CD4-positive, alpha-beta memory T cell (primary cell): ENCODE measurements at places on chromosomes 1 and 21. TPM values are rescaled to one million over a fixed set of nuclear protein-coding genes. Genes with fewer than 3 reads are reported as not detected.

DNA sequence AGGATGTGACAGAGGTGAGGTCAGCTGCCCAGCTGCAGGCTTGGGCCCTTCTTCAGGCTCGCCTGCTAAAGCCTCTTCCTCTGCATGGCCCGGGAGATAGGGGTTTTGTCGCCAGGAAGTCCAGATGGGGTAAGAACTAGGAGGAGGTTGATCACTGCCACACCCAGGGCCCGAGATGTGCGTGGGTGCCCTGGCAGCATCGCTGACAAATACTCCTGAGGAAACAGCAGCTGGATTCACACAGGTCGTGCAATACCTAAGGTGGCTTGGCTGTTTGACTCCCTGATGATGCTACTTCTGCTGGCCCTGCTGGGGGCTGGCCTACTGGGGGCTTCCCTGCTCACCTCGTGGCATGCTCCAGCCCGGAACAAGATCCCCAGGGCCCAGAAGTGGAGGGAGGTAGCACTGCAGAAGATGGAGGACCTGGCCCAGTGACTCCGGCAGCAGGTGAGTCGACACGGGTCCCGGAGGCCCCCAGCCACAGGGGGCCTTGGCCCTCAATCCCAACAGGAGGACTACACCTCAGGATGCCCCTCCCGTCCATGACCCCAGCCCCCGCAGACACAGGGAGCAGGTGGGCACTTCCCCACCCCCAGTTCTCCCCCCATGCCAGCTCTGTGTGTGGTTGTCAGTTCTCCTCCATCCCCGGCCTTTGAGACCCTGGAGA lies 29.6 kb downstream of the FAAH start:
- DNase-seq = no peak

- peak; percentile 47 for DNase-seq
These were observed 1.4 kb downstream of the GUK1 start for GRCh38 chr1:228141226-228142044.

DNA sequence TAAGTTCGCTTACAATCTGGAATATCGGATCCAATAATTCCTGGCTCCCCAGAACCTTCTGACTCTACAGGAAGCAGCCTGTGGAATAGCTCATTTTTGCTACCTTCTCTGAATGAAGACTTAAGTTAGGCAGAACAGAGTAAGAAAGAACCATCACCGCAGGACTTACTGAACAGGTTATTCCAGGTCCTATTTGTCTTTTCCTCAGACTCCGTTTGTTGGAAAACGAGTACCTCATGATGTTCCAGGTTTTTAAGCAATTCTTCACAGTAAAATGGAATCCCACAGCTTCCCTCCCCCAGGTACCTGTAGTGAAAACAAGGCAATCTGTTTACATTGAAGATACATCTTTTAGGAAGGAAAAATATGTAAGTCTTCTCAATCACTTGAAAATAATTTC lies 59.8 kb downstream of the ADCY10 start:
- no peak for DNase-seq

- DNase-seq = no peak
These were observed 346.4 kb upstream of the AJAP1 start for GRCh38 chr1:4307911-4308545.

- no peak for DNase-seq
These were observed 32.4 kb downstream of the PRMT2 start for GRCh38 chr21:46667741-46668380.

- DNase-seq = no peak
These were observed 367.6 kb upstream of the ZRANB2 start for GRCh38 chr1:71448444-71448843.

DNA sequence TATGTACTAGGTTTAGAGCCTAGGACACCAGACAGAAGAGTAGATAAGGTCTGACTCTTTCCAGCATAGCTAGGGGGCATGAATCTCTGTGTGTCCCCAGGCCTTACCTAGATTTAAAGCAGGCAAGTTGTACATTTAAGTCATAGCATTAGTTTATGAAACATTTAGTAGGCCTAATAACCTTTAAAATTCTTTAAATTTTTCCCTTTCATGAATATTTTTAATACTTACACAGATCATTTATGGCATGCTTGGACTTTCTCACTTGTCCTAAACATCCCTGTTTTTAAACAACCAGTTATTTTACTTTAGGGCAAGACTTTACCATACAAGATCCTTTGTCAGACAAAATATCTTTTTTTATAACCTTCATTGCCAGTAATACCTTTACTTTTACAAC lies 258.4 kb upstream of the ZRANB2 start:
- no peak for DNase-seq

- no peak for DNase-seq
These were observed 73.8 kb upstream of the ZNF281 start for GRCh38 chr1:200483491-200484143.

GRCh38 chr1:180170546-180171151 lies 16.0 kb downstream of the QSOX1 start:
- no peak for DNase-seq

GRCh38 chr21:35138665-35139381 lies 89.7 kb upstream of the RUNX1 start:
- peak; percentile 12 for DNase-seq

DNA sequence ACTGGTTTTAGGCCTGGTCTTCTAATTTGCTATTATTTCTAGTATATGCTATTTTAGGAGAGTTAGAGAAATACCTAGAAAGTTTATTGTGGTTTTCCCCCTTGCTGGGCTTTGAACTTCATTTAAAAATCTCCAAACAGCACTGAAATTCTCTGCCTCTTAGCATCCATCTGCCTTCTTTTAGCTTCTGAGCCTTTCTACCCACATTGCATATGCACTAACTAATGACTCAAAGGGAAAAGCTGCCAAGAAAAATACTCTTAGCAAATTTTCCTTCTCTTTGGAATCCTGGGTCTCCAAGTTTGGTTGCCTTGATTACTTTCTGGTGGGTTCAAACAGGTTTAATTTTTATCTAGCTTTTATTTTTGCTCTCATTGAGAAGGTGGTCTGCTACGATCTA lies 408.4 kb upstream of the PTBP2 start:
- DNase-seq = no peak

DNA sequence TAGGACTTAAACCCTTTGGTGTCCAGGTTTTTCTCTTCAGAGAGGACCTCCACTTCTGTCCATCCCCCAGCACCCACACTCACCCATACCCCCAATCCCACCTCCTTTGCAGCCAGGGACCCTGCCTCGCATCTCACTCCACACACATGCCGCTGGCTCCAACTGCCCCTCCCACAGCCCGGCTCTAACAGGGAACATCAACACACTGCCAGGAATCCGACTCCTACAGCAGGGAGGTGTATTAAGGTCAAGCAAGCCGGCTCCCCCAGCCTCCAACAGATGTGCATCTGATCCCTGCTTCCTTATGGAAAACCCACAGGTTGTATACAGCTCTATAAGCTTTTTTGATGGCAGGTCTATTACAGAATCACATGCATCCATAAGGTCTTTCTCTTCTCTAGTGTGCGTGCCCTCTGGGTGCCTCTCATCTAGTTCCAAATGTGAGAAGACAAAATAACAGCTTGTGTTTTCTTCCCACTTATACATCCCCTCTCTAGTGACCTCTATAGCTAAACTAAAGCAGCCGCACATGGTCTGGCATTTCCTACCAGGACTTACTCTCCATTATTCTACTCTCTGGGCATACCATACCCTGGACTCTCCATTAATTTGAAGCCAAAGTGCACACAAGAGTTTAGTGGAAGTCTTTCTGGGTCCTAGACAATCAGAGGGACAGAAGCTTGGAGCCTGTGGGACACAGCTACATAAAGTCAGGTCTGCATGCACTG lies 16.3 kb downstream of the PIK3C2B start:
- no peak for DNase-seq

DNA sequence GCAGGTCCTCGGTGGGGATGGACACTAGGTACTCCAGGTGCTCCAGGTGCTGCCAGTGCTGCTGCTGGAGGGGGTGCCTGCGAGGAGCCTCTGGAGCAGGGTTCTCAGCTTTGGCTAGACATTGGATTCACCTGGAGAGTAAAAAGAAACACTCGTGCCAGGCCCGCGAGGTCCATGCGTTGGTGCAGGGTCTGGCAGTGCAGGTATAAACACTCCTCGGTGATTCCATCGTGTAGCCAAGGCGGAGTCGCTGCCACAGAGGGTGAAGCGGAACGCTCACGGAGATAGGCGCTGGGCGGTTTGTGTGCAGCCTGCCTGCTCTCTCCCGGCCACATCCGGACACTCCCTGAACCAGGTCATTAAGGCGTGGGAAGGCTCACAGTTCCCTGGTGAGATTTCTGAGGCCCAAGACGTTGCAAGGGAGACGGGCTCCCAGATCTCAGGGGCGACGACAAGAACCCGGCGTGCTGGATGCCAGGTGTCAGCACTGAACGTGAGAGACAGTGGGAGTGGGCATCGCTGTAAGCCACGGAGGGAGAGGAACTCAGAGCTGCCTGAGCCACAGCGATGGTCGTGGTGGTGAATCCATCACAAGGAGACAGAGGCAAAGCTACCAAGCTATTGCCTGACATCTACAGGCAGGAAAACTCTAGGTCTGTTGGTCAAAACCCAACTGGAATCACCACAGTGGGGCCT lies 17.2 kb upstream of the SUMO3 start:
- no peak for DNase-seq

GRCh38 chr1:235553112-235553551 lies 48.9 kb upstream of the B3GALNT2 start:
- DNase-seq = no peak

DNA sequence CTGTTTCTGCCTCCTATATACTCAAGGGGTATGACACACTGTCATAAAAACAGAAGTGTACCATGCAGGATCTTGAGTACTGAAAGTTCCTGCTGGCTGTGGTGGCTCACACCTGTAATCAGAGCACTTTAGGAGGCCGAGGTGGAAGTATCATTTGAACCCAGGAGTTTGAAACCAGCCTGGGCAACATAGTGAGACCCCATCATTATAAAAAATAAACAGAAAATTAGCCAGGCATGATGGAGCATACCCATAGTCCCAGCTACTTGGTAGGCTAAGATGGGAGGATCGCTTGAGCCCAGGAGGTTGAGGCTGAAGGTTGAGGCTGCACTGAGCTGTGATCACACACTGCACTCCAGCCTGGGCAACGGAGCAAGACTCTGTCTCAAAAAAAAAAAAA lies 20.1 kb downstream of the ERI3 start:
- no peak for DNase-seq

GRCh38 chr1:233897325-233898162 lies 6.9 kb upstream of the SLC35F3 start:
- no peak for DNase-seq

GRCh38 chr1:3192825-3193224 lies 123.8 kb downstream of the PRDM16 start:
- no peak for DNase-seq

DNA sequence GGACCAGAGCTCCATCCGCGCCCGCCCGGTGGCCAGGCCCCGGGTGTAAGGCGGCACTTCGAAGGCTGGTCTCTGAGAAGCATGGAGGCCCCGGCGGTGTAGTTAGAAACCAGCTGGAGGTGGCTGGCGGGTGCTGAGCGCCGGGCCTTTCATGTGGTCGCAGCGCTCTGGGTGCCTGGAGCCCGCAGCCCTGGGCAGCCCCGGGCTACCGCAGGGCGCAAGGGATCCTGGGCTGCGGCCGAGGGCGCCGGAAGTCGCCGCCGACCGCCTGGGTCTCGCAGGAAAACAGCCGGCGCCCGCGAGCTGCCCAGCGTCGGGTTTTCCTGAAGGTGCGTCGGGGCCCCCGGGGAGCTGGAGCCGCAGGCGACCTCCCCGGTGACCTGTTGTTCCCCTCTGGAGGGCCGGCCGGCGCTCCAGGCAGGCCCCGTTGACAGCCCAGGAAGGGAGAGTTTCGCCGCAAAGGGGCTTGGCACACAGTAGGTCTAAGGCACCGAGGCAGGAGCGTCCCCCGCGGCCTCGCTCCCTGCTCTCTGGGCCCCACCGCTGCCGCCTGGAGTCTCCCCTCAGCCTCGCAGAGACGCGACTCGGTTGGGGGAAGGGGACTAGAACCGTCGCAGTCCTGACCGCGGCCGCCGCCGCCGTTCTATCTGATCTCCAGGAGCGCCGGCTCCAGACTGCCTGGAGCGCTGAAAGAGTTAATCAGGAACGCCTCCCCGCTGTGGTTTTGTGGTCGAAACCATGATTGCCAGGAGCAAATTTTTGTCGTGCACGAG lies 2.7 kb downstream of the GRHL3 start:
- DNase-seq = peak; percentile 69

DNA sequence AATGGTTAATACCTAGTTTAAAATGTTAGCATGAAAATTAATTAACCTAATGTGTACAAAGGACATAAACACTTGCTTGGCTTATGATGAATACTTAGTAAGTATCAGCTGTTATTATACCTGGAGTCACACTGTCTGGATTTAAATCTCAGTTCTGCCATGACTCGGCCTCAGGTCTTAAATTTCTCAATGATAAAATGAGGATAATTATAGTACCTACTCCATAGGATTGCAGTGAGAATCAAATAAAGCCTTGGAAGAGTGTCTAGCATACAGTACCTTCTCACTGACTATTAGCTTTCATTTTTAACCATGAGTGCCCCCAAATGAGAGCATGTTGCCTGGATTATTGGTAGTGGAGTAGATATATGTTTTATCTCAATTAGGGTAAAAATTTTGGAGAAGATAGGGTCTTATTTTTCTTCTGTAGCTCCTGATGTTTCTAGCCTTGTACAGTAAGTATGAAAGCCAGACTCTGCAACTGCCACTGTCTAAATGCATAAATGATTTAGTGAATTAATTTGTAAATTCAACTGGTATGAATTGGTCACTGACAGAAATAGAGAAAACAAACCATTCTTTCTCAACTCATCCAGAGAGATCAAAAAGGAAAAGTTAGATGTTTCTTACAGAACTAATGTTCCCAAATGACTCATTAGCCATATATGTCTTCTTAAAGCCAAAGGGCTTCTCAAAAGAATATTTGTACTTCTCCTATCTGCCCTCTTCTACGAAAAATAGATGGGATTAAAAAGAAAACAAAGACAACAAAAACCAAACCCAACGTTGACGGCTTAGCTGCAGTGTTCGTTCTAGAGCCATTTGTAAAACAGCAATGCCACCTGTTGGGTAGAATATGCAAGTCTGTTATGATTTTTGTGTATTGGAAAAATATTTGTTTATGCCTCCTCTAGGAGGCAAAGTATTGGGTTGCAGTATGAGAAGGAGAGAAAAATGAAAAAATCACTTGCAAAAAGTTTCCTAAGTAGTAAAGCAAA lies 53.8 kb upstream of the MROH9 start:
- no peak for DNase-seq

GRCh38 chr1:78440381-78440793 lies 50.4 kb upstream of the PTGFR start:
- no peak for DNase-seq

DNA sequence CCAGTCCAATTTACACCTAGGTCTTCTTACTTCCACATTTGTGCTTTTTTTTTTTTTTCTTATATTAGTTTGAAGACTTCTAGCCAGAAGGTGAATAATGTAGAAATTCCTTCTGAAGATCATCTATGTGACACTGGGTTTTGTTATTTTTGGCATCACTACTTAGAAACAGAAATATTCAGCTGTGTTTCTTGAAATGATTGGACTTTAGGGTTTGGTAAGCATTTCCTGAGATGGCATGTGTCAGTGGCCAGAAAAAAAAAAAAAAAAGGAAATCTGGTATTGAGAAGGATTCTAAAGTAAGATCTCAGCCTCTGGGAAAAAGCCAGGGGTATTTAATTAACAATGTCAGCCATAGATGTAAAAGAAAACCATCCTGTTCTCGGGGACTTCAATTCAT lies 43.4 kb upstream of the LRRC8C start:
- no peak for DNase-seq

The CCDC18 gene
- 5.7 TPM for polyA plus RNA-seq

The RGS7 gene
- not detected for polyA plus RNA-seq

The SPATA17 gene
- not detected for polyA plus RNA-seq

The LRRC53 gene
- polyA plus RNA-seq = not detected

The OPRD1 gene
- polyA plus RNA-seq = not detected

The TNFRSF4 gene
- polyA plus RNA-seq = 75.1 TPM

The WNT3A gene
- not detected for polyA plus RNA-seq

The C1orf226 gene
- polyA plus RNA-seq = not detected

The KRTAP11-1 gene
- not detected for polyA plus RNA-seq

The NPL gene
- polyA plus RNA-seq = 5.7 TPM

The CRABP2 gene
- polyA plus RNA-seq = not detected

The HEYL gene
- not detected for polyA plus RNA-seq
